ENCODE measurements at places on chromosomes 3 and 15. TPM values are rescaled to one million over a fixed set of nuclear protein-coding genes. Genes with fewer than 3 reads are reported as not detected.

RLBP1 gene
- not detected for total RNA-seq

CAMK2N2 gene
- total RNA-seq: not detected

MAP3K13 gene
- total RNA-seq: 8.9 TPM

SKOR1 gene
- total RNA-seq: under 0.01 TPM

OR5AC2 gene
- not detected for total RNA-seq

CISH gene
- total RNA-seq: 0.38 TPM

ALAS1 gene
- 43.9 TPM for total RNA-seq

UBXN7 gene
- 17.1 TPM for total RNA-seq

CPN2 gene
- not detected for total RNA-seq

RBPMS2 gene
- total RNA-seq: 0.25 TPM

INSYN1 gene
- total RNA-seq: 0.51 TPM

STXBP5L gene
- total RNA-seq: not detected

CKMT1A gene
- not detected for total RNA-seq

ZPLD1 gene
- total RNA-seq: not detected

CCR3 gene
- total RNA-seq: not detected

DNAH12 gene
- total RNA-seq: under 0.01 TPM

C2CD4A gene
- total RNA-seq: 3.2 TPM

KCNH8 gene
- under 0.01 TPM for total RNA-seq

RBP2 gene
- total RNA-seq: not detected

DNAJA4 gene
- 0.90 TPM for total RNA-seq

FBXW12 gene
- not detected for total RNA-seq

GOLGA8J gene
- not detected for total RNA-seq

LMOD3 gene
- total RNA-seq: not detected

PTPN9 gene
- 16.8 TPM for total RNA-seq

MYH15 gene
- total RNA-seq: 0.13 TPM

MRPL46 gene
- total RNA-seq: 16.9 TPM

C3orf85 gene
- not detected for total RNA-seq

CTXN2 gene
- total RNA-seq: not detected

GOLGA8T gene
- total RNA-seq: under 0.01 TPM

SYNPR gene
- total RNA-seq: not detected

CPB1 gene
- not detected for total RNA-seq

ARL6IP5 gene
- 77.4 TPM for total RNA-seq

SLC22A14 gene
- total RNA-seq: under 0.01 TPM

SI gene
- total RNA-seq: not detected

SNTN gene
- not detected for total RNA-seq

AMIGO3 gene
- not detected for total RNA-seq

EIF4E3 gene
- 3.3 TPM for total RNA-seq

LRRN1 gene
- total RNA-seq: not detected

CYB561D2 gene
- total RNA-seq: 23.9 TPM

CAMP gene
- total RNA-seq: not detected

OR5H15 gene
- not detected for total RNA-seq

CFAP100 gene
- not detected for total RNA-seq

PLA2G4D gene
- total RNA-seq: not detected

THRB gene
- 0.13 TPM for total RNA-seq

BNC1 gene
- 1.0 TPM for total RNA-seq

UROC1 gene
- not detected for total RNA-seq
